ENCODE measurements at places on chromosomes 2 and 18. TPM values are rescaled to one million over a fixed set of nuclear protein-coding genes. Genes with fewer than 3 reads are reported as not detected.

MRPL19 gene
- total RNA-seq = 57.8 TPM

SFXN5 gene
- total RNA-seq = 26.8 TPM

GRCh38 chr2:212237350-212238095, 301.1 kb downstream of the ERBB4 start:
- no peak overlapping the region for H3K4me3 ChIP-seq
- DNase-seq = no peak
- no peaks in the 10 kb centered on the region for H3K36me3 ChIP-seq

OTOS gene
- total RNA-seq = not detected

ICOS gene
- total RNA-seq = not detected

DTNA gene
- 10.0 TPM for total RNA-seq

DNA sequence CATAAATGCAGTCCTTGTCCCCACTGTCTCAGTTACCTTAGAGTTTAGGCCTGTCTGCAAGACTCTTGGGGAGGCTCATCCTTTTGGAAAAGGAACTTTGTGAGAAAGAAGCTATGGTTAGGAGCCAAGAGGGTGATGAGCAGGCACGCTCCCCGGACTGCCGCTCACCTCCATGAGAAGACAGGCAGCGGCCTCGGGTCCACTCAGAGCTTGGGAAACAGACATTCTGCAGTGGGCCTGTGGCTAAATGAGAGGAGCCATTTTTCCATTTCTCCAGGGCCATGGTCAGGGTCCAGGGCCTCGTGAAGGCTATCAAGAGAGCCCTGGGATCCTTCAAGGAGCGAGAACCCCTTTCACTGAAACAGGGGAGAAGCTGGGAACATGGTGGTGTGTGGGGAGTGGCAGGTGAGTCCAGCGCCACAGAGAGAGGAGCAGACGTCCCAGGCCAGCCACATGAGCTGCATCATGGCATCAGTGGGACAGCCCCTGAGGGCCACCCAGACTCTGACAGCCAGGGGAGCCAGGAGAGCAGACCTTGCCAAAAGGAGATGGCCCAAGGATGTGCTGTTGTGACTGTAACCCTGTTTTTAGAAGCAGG, 4.0 kb upstream of the TEX51 start:
- no peaks in the 10 kb centered on the region for H3K4me1 ChIP-seq
- no peak for DNase-seq
- no peak overlapping the region for H3K27ac ChIP-seq
- no peaks in the 10 kb centered on the region for H3K36me3 ChIP-seq
- no peak overlapping the region for H3K4me3 ChIP-seq

- H3K4me1 ChIP-seq = no peaks in the 10 kb centered on the region
- no peaks in the 10 kb centered on the region for H3K36me3 ChIP-seq
- no peaks in the 10 kb centered on the region for H3K27me3 ChIP-seq
- H3K27ac ChIP-seq = no peak overlapping the region
- no peak overlapping the region for H3K4me3 ChIP-seq
Observed at GRCh38 chr2:108403494-108403893, 25.7 kb downstream of the SULT1C4 start.

DSG4 gene
- not detected for total RNA-seq

C18orf54 gene
- 7.2 TPM for total RNA-seq

DNA sequence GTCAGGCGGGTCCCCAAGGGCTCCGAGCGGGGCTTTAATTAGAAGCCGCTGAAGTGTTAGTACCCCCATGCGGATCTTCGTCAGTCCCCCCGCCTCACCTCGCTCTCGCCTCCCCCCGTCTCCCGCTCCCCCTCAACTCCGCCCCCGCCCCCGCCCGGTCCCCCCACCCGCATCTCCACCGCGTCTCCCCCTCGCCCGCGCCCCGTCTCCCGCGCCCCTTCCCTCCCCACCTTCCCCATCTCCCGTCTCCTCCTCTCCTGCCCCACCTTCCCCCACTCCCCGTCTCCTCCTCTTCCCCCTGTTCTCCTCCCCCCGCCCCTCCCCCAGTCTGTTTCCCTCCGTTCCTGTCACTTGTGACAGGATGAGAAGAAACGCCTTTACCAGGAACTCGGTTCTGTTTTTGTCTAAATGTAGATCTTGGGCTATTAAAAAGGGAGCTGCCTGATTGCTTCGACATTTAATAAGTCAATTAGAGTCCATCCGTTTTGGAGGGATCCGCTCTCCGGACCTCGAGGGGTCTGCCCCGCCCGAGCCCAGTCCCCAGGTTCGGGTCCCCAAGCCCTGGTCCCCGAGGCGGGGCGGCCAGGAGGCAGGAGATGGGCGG, 969 bp upstream of the ALKAL2 start:
- H3K27me3 ChIP-seq = no peaks in the 10 kb centered on the region

- no peaks in the 10 kb centered on the region for H3K36me3 ChIP-seq
- no peak overlapping the region for H3K4me3 ChIP-seq
- DNase-seq = no peak
- H3K27me3 ChIP-seq = no peaks in the 10 kb centered on the region
Observed at GRCh38 chr18:24603151-24603550, 142.7 kb downstream of the HRH4 start.

DNA sequence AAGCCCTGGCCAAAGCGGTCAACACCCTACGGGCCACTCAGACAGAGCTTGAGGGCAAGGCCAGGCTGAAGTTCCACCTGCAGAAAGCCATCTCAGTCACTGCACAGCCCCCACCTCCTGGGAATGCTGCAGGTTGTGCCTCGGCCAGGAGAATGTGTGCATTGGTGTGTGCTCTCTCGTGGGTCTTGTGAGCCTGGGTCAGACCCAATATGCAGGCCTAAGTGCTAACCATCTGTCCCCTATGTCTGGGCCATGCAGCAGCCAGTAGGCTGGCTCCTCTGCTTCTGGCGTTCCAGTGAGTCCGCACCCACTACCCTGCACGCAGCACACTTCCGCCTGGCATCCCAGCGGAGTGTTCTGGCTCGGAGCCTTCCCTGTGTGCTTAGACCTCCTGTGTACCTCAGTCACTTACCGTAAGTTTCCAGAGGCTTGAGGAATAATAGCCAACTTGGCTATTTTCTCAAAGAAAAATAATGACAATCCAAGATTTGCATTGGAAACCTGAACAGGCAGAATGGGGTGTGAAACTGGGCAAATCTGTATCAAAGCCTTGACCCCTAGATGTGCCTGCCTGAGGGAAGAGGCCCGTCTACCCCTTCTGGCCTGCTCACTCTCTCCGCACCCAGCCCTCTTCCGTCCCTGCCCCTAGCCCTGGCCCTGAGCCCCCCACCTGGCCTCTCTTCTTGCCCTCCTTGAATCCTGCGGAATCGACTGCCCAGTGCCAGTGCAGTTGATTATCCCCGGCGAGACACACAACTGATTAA, 7.2 kb downstream of the SIX3 start:
- no peaks in the 10 kb centered on the region for H3K4me1 ChIP-seq
- H3K4me3 ChIP-seq = no peak overlapping the region
- H3K27me3 ChIP-seq = no peaks in the 10 kb centered on the region
- DNase-seq = no peak

GRCh38 chr2:8527031-8527430, 154.8 kb upstream of the ID2 start:
- no peak for DNase-seq
- no peaks in the 10 kb centered on the region for H3K36me3 ChIP-seq
- H3K27ac ChIP-seq = no peak overlapping the region

DNA sequence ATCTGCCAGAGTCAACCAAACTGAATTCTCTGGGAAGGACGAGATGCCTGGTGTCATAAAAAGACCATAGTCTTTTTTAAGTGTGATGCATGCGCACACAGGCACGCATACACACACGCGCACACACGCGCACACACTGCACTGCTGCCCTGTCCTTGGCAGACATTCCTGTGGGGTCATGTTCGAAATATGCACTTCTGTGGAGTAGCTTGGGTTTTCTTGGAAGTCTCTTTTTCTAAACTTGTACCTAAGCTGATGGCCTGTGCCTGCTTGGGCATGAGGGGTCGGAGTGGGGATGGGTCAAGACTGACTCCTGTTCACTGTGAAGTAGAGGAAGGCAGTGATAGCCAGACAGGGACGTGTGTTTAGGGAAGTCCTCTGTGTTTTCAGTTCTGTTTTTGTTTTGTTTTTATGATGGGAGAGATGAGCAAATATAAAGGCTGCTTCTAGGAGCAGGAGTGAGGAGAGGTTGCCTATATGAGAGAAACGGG, 4.0 kb upstream of the RMC1 start:
- no peak for DNase-seq
- no peak overlapping the region for H3K27ac ChIP-seq
- no peak overlapping the region for H3K4me3 ChIP-seq
- H3K4me1 ChIP-seq = no peaks in the 10 kb centered on the region
- H3K27me3 ChIP-seq = no peaks in the 10 kb centered on the region
